Right lung (tissue), 10 donors: ENCODE measurements at places on chromosomes 4 and X. TPM values are rescaled to one million over a fixed set of nuclear protein-coding genes. Genes with fewer than 3 reads are reported as not detected.

Gene TMEM31
- 1.2 TPM for polyA plus RNA-seq

Gene HMX1
- not detected for polyA plus RNA-seq

GRCh38 chrX:21691512-21692018, 33.4 kb upstream of the KLHL34 start:
- DNase-seq: no peak

GRCh38 chrX:107000013-107000515, at the start of gene MORC4:
TSS of gene MORC4 (minus strand) at chrX:107000212. CDS start at chrX:106999969, 243 bp downstream.
- peak; percentile 74 for DNase-seq

- no peak for DNase-seq
Observed at GRCh38 chrX:12771445-12772069, 19.7 kb upstream of the PRPS2 start.
